T-helper 1 cell (primary cell): ENCODE measurements at places on chromosomes 12 and 14.

- no peak for DNase-seq
These were observed 30.6 kb downstream of the RASSF9 start for GRCh38 chr12:85805654-85806053.

DNA sequence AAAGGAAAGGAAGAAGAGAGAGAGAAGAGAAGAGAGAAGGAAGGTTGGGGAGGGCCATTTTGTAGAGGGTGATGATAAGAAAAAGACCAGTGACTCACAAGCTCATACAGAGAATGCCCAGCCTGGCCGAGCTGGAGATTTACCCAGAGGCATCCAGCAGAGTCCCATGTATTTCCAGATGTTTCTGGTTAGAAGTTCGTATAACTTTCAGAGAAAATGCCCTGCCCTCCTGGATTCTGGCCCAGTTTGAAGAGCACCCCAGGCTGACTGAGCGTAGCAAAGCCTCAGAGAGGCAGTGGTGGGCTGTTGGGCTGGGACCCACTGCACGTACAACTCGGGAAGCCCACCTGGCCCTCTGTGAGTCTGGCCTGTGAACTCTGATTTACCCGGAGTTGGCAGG lies 221.8 kb downstream of the SLC41A2 start:
- no peak for DNase-seq

GRCh38 chr12:110906985-110907384 lies 13.4 kb downstream of the MYL2 start:
- no peak for DNase-seq

DNA sequence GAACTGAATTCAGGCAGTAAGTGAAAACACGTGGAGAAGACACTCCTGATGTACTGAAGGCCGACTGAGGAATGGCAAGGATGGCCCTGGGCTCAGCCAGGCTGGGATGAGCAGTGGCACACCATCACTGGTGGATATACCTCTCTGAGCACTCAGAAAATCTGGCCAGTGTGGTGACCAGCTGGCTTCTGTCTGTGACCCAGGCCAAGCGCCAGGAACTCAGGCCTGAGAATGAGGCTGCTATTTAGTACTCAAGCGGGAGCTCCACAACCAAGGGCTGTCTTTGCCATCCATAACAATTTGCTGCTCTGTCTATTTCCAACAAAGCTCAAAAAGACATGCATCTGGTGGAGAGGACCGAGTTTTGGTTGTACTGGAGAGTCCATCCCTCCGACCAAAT lies 586.3 kb downstream of the BCL11B start:
- DNase-seq = no peak

DNA sequence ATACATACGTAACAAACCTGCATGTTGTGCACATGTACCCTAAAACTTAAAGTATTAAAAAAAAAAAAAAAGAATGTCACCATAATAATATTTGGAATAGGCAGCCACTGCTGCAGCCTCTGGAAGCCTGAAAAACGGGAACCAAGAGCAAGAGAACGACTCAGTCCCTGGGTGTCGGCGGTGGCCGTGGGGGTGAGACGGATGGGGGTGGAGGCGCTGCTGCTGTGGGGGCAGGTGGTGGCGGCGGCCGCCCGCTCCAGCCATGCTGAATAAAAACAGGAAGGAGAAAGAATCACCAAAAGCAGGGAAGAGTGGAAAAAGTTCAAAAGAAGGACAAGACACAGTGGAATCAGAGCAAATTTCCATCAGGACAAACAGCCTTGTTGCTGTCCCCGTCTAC lies 46.9 kb downstream of the ZFYVE21 start:
- DNase-seq = no peak

DNA sequence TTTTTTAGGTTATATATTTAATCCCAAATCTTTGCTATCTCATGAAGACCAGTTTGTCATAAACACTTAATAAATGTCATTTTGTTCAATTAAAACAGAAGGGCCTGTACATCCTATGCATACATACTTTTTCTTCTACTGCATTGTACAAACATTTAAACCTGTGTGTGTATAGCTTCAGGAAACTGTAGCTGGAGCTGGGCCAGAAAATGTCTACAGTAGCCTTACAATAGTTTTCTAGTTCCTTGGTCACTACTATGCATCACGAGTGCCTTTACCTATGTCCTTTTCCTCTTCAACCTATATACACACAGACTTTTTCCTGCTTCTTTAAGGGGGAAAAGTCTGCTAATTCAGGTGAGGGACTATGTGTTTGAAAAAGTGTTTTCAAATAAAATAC lies 302.8 kb downstream of the PAWR start:
- no peak for DNase-seq

DNA sequence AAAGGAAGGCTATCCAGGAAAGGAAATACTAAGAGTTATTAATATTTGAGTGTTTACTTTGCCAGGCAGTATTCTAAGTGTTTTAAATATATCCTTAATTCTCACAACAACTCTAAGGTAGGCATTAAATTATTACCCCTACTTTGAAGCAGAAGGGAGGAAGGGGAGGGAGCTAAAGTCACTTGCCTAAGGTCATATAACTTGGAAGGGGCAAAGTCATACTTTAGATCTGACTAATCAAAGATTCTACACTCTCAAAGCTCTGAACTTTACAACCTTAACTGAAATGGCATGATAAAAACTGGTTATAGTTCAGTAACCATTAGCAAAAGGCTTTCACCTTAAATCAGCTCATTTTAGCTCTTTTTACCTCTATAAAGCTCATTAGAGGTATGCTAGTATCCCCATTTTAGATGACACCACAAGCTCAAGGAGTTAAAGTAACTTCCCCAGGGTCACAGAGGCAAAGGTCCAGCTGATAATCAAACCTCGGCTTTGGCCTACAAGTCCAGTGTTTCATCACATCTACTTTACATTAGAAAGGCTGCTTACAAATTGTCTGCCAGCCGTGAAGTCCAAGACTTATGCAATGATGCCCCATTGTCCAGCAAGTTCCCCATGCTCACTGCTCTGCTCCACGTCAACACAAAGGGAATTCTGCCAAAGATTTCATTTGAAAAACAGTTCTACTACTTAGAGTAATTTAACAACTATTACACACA lies 223.9 kb downstream of the MED13L start:
- no peak for DNase-seq

DNA sequence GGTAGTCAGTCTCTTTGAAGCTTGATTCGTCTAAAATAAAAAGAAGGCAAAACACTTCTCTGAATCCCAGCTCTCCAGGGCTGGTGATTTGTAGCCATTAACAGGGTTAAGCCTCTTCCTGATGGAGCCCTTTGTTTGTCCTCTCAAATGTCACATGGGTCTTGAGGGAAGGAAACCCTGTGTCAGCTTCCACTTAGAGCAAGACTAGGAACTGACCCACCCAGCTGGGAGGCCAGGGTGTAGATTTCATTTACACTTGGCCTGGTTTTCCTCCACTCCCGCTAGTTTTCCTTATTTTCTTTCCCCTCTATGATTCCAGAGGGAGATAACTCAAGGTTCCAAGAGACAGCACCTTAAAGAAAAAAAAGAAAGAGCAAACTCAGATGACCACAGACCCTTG lies 230.5 kb upstream of the EGLN3 start:
- no peak for DNase-seq

DNA sequence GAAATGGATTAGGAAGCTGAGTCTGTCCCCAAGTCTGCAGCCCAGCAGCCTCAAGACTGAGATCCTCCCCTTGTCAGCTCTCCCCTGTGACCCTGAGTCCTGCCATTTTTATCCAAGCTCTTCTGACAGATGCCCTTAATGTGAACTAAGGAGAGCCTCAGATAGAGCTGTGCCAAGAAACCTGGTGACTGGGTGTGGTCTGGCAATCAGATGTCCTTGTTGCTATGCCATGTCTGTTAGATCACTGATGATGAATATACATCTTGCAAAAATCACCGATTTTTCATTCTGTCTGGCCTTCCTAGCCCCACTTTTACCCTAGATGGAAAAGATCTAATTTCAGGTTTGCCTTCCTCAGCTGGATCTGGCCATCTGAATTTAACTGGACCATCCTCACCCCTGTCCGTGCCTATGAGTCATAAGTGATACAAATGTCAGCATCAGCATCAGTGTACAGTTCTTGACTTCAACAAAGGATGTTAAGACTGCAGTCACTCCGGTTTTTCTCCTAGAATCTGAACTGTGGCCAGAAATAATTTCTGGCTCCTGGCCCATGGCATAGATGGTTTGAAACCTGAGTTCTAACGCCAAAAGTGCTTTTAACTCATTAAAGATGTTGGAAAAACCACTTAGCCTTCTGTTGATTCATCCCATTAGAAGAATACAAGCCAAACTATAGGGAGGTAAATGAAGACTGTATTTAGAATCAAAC lies 61.2 kb upstream of the GRIP1 start:
- no peak for DNase-seq

- peak; percentile 76 for DNase-seq
These were observed 7.8 kb upstream of the PIP4K2C start for GRCh38 chr12:57583008-57583831.

GRCh38 chr14:74516451-74517160 lies 23.0 kb downstream of the ISCA2 start:
- no peak for DNase-seq

DNA sequence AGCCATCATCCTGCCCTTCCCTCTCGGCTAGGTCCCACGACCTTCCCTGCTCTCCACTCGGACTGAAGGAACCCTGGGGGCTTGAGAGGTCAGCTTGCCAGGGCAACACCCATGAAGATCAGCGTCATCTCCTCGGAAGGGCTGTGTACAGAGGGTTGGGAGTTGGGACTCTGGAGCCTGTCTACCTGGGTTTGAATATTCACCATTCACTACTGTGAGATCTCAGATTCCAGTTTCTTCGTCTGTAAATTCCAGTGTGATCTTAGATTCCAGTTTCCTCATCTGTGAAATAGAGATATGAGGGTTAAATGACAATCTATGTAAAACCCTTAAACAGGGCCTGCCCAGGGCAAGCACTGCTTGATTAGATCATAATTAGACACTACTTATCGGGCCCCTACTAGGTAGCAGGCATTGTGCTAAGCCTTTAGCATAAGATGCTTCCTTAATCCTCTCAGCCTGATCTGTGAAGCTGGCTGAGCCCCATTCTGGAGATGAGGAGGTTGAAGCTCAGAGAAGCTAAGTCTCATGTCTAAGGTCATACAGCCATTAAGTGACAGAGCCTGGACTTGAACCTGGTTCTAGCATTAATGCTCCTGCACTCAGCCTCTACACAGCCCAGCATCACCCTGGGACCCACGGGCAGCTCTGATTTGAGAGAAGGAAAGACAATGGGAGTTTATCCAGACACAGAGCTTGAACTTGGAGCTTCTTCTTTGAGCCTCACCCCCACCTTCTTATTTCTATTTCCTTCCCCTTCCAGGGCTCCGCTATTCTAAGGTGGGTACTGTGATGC lies 612 bp upstream of the ZDHHC22 start:
- DNase-seq = no peak

- DNase-seq = no peak
These were observed 67.7 kb downstream of the EEA1 start for GRCh38 chr12:92861381-92861780.

DNA sequence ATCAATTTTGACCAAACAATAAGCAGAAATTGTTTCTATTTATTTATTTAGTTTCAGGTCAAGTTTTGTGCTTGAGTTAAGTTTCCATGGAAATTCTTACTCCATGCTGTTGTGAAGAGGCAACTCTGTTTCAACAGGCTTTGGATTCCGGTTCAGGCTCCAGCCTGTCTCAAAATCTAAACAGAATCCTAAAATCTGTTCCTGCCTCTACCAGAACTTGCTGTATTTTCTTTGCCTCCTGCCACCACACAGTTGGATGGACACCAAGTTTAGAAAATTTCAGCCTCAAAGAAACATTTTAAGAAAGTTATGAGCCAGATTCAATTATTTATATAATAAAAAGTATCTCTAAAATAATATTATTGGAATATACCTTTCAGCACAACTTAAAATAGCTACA lies 330.9 kb downstream of the FOXG1 start:
- no peak for DNase-seq

DNA sequence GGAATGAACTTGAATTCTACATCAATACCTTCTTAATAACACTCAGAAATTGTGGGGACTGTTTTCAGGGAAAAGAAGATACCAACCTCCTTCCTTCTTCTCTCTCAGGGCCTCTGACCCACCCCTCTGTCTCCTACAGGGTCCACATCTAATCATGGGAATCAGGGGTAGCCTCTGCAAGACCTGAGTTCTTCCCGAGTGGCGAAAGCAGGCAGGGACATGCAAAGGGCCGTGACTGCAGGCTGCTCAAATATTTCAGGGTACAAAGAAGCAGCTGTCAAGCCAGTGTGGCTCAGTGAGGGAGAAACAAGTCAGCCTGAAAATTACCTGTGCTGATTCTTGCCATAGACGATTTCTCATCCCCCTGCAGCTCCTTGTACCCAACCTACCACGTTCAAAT lies 123.1 kb upstream of the PARP11 start:
- no peak for DNase-seq

DNA sequence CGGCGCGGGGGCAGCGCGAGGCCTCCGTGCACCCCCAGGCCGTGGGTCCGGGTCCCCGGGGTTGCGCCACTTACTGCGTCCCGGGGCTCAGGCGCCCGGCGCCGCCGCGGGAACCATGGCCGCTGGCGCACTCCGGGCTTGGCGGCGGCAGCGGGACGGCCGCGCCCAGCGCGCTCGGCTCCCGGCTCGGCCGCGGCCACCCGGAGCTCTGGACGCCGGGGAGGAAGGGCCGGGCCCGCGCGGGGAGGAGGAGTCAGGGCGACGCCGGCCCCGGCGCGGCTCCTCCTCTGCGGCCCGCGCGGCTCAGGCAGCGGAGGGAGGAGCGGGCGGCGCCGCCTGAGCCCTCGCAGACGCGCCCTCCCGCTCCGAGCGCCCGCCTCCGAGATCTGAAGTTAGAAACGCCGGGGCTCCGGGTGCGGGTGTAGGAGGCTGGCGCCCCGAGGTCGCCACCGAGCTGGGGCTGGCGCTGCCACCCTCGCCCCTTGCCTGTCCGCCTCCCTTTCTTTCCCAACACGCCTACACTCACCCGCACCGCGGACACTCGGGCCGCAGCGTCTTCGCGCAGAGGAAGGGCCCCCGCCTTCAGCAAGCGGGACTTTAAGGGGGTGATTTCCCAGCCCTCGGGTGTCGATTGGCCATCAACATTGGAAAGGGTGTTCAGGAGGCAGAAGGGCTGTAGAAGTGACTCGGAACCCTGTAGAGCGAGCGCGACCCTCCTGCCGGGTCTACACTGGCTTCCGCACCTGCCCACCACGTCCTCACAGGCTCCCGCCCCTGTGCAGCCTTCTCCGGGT lies at the start of gene NIN:
NIN (minus strand) TSS at position 231 of the 794 bp plus-strand sequence. CDS start 9,106 bp downstream, outside the sequence.
- peak; percentile 63 for DNase-seq

GRCh38 chr12:92438641-92439419 lies 264.0 kb upstream of the PLEKHG7 start:
- no peak for DNase-seq

GRCh38 chr12:10554756-10555481 lies 49.2 kb downstream of the EIF2S3B start:
- DNase-seq = no peak
